ENCODE measurements at places on chromosomes 2 and 18. TPM values are rescaled to one million over a fixed set of nuclear protein-coding genes. Genes with fewer than 3 reads are reported as not detected.

DNA sequence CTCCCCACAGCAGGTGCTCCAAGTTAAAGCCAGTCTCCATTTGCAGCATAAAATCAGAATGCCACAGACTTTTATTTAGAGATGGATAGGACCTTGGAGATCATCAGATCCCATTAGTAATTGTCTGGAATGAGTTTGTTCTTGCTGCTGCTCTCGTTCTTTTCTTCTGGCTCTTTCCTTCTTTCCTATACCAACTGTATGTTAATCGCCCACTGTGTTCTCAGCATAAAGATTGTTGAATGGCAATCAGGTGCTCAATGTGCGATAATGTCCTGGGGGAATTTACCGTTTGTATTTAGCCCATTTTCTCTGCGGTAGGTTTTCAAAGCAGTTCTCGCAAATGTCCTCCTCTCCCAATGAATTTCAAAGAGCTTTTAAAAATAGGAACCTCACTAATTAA is 3.3 kb downstream of the GPR39 start:
- DNase-seq, result no peak

DNA sequence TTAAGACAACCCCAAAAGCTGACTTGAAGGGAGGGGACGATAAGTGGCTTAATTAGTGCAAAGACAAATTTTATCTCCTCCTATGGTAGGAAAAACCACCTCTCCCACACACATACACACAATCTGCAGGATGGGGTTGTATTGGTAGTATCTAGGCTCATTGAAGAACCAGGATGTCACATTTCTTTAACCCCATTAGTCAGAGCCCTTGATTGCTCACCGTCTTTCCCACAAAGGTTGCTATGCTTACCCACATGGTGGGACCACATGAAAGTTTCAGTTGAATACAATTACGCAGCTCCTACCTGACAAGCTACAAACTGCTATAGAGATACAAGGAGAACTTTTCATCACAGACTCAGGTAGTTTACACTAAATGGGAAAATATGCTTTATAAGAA is 765.0 kb upstream of the CELF4 start:
- DNase-seq, result no peak

DNA sequence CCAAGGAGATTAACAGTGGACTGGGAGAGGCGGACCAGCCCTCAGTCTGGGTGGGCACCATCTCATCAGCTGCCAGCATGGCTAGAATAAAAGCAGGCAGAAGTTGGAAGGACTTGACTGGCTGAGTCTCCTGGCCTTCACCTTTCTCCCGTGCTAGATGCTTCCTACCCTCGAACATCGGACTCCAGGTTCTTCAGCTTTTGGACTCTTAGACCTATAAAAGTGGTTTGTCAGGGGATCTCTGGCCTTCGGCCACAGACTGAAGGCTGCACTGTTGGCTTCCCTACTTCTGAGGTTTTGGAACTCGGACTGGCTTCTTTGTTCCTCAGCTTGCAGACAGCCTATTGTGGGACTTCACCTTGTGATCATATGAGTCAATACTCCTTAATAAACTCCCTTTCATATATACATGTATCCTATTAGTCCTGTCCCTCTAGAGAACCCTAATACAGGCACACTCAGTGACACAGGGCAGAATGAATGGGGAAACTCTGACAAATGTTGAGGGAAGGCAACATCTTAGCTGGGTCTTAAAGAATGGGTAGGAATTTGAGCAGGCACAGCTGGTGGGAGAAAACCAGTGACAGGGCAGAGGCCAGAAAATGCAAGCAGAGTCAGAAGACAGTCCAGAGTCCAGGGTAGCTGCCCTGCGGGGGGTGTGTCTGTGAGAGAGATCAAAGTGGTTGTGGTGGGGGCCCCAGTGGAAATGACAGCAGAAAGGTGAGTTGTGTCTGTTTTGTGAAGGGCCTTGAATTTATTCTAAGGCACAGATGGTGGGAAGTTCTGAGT is 108.1 kb upstream of the CD302 start:
- no peak for DNase-seq

DNA sequence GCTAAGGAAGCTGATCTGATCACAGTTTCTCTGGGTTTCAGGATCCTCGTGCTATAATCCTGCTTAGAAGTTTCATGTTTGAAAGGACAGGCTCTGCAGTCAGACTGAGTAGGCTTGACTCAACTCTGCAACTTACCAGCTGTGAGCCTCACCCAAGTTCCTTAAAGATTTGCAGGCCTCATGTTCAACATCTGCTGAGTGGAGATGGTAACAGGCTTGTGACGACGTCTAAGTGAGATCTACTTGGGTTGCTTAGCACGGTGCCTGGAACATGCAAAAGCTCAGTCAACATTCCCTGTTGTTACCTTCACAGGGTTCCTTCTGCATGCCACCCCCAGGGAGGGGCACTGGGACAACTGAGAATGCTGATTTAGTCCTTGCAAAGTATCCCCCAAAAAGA is 164.2 kb downstream of the C1D start:
- DNase-seq, result no peak

GRCh38 chr2:56127010-56127409 is 56.8 kb upstream of the CCDC85A start:
- no peak for DNase-seq

GRCh38 chr2:96163415-96163767 is 18.2 kb upstream of the DUSP2 start:
- no peak for DNase-seq

- no peak for DNase-seq
These were observed 2.3 kb downstream of the HDAC4 start for GRCh38 chr2:239398521-239398921.

GRCh38 chr2:156852681-156853080 is 404.8 kb upstream of the GALNT5 start:
- DNase-seq, result no peak

- no peak for DNase-seq
These were observed 306.5 kb upstream of the ZNF521 start for GRCh38 chr18:25658476-25658875.

DNA sequence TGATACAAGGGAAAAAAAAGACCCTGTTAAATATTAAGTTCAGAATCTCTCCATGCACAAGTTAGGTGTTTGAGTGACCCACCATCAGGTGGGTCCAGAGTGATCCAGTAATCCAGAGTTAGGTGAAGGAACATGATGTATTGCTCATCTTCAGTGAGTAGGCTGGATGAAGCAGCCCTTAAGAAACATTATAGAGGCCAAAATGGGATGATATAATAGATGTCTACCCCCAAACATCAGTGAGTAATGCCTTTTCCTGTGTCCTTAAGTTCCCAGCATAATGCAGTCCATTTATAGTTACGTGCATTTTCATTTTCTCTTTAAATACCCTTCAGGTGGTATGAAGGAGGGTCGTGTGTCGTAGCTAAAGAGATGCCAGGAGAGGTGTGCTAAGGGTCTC is 89.6 kb downstream of the MAP4K4 start:
- DNase-seq, result no peak

GRCh38 chr2:152445791-152446201 is 110.8 kb downstream of the FMNL2 start:
- DNase-seq, result no peak

GRCh38 chr2:68387408-68388350 is 22.6 kb downstream of the PLEK start:
- DNase-seq, result no peak

GRCh38 chr18:2441544-2441943 is 129.8 kb downstream of the METTL4 start:
- DNase-seq, result no peak

- DNase-seq, result no peak
These were observed 23.9 kb downstream of the DOK1 start for GRCh38 chr2:74578408-74578807.

DNA sequence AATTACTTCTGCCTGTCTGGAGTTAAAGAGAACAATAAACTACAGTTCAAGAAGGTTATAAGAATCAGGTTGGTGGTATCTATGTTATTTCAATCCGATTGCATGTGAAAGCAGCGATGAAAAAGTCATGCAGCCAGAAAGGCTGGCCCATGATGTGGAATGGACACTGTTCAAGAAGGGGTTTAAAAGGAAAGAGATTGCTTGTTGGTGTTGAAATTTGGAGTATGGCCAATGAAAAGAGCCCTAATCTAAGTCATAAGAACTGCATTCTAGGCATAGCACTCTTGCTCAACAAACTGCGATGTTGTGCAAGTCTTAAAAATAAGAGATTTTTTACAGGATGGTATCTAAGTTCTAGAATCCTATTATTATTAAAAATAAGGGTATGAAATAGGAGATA is 61.3 kb downstream of the EFEMP1 start:
- no peak for DNase-seq

- no peak for DNase-seq
These were observed 14.5 kb downstream of the IL1R2 start for GRCh38 chr2:102005989-102006885.

DNA sequence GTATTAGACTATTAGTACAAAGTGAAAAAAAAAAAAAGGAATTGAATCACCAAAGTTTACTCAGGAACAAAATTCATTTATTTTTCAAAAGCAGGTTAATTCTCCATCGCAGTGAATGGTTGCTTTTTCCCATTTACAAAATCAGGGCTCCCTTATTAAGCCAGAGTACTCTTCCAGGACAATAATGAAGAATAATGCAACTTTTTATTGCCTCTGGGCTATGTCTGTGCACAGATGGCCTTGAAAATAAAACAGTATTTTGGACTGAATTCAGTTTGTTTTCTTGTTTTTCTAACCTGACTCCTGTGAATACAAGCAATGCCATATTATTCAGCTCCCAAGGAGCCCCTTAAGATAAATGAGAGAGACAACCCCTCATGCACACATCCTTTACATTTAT is 246.8 kb downstream of the KCNS3 start:
- DNase-seq, result no peak

DNA sequence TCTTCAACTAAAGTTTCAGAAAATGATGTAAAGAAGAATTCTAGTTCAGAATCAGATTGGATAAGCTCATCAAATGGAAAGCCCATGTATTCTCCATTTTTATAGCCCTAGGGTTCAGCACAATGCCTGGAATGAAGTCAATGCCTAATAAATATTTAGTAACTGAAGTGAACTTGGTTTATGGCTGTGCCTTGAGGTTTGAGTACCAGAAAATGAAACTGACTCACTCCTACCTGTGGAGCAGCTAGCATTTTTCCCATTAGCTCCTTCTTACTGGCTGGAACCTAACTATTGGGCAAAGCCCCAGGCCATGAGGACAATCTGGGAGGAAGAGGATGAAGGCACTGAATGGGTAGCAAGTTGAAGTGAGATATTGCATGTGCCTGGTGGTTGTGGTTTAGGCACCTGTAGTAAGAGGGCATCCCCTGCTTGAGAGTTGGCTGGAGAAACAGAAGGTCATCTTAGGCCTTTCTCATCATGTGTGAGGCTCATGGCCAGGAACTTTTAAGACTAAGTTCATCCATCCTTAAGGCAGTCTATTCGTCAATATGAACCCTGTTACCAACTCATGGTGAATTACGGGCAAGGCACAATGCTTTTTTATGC is 85.0 kb upstream of the LYPD1 start:
- DNase-seq, result no peak

- no peak for DNase-seq
These were observed 141.2 kb upstream of the ST6GAL2 start for GRCh38 chr2:107027205-107027604.

GRCh38 chr2:51795248-51795888 is 763.4 kb upstream of the NRXN1 start:
- no peak for DNase-seq

GRCh38 chr2:237448626-237449025 is 34.7 kb upstream of the COL6A3 start:
- DNase-seq, result no peak

DNA sequence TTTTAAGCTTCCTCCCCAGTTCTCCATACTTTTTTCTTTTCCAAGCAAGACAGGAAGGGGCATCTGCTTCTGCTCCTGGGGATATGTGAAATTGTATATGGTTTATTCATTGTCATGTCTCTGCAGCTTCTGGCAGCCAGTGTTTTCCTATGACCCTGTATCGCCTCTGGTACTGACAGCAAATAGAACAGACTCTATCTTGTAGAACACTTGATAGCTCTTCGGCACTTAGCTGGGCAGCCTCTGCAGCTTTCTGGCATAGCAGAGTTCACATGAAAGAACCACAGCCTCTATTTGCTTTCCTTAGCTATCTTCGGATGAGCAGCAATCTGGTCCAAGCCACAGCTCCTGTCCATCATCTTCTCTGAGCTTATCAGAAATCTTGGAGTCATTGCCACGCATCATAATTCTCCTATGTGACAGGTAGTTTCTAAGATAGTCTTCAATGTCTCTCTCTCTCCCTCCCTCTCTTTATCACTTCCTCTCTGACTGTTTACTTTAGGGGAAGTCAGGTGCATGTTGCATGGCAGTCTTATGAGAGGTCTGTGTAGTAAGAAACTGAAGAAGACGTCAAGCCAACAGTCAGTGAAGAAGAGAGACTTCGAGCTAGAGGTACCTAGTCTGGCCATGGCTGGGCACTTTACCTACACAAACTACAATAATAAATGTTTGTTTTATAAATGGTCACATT is 627.7 kb upstream of the CDH2 start:
- no peak for DNase-seq

DNA sequence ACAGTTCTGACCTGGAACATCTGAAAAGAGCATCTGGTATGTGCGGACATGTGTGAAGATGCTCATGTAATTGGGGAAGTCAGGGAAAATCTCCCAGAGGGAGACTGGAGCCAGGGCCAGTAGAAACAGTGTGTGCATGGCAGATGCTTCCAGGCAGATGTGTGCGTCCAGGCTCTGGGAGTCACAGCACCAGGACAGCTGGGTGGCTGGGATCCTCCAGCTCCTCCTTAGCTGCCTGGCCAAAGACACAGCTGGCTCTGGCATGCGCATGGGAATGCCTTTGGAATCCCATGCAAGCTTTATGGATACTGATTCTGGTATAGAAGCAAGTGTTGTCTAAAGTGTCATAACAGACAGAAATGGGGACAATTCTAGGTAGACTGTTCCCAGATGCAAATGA is 369.7 kb downstream of the INSIG2 start:
- DNase-seq, result no peak

GRCh38 chr2:159976527-159977160 is 85.8 kb downstream of the PLA2R1 start:
- no peak for DNase-seq

GRCh38 chr2:137952586-137953129 is 11.6 kb upstream of the HNMT start:
- no peak for DNase-seq

GRCh38 chr2:128442891-128443302 is 124.2 kb upstream of the HS6ST1 start:
- no peak for DNase-seq

- DNase-seq, result no peak
These were observed 151.8 kb upstream of the MMADHC start for GRCh38 chr2:149739171-149739882.

SPC25 gene
- total RNA-seq, result not detected

ZNF385B gene
- 21.5 TPM for total RNA-seq

CAPN14 gene
- 0.13 TPM for total RNA-seq

TPO gene
- 3.8 TPM for total RNA-seq

ANKRD30BL gene
- total RNA-seq, result not detected

TMEM18 gene
- 13.3 TPM for total RNA-seq

FOXD4L1 gene
- total RNA-seq, result 0.21 TPM

DNAJC5G gene
- not detected for total RNA-seq

C2orf81 gene
- 0.38 TPM for total RNA-seq

TUBA3D gene
- not detected for total RNA-seq

ERMN gene
- not detected for total RNA-seq

ITGA6 gene
- total RNA-seq, result 42.6 TPM

BCL11A gene
- total RNA-seq, result 0.56 TPM

LIPG gene
- 4.3 TPM for total RNA-seq

PFN4 gene
- 0.45 TPM for total RNA-seq

MPP4 gene
- total RNA-seq, result not detected

COX5B gene
- total RNA-seq, result 635 TPM

ADRA2B gene
- total RNA-seq, result 2.7 TPM

SERPINE2 gene
- 2.1 TPM for total RNA-seq

All from psoas muscle (tissue), 8 donors.